ENCODE measurements at places on chromosomes 6 and 20.

DNA sequence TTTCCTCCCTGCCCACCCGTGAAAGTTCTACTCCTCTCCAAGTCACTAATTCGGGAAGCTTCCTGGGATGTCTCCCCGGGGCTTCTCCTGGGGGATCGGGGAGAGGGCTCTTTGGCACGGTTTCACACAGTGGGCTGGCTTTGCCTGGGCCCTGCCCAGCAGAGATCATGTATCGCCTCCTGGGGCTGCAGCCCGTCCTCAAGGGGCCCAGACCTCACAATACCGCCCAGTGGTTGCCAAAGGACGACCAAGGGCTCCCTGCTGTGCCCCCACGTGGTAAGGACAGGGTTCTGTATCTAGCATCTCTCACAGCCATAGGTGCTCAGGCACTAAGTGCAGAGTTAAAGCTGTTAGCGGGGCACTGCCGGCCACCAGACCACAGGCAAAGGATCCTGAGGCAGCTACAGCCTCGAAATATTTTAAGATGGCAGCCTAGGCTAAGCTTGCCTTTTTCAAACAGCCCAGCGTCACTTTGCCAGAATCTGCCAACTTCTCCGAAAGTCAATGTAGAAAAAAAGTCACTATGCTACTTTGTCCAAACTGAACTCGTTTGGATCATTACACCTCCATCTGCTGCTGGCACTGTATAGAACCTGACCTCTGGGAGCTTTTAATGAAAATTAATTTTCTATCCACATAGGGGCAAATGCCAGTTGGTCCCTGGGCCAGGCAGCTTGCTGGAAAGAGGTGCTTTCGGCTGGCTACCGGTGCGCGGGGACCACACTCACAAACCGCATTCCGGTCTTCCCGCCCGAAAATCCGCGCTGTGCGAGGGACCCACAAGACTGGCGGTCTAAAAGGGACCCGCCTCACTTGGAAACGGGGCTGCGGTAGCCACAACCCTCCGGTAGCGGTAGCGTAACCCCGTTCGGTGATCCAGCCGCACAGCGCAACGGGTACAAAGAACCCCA lies 1.3 kb upstream of the NNAT start:
- DNase-seq, result no peak

GRCh38 chr6:139758209-139758611 lies 383.8 kb upstream of the CITED2 start:
- DNase-seq, result no peak

- no peak for DNase-seq
Observed at GRCh38 chr6:44202972-44203750, 13.6 kb upstream of the MYMX start.

DNA sequence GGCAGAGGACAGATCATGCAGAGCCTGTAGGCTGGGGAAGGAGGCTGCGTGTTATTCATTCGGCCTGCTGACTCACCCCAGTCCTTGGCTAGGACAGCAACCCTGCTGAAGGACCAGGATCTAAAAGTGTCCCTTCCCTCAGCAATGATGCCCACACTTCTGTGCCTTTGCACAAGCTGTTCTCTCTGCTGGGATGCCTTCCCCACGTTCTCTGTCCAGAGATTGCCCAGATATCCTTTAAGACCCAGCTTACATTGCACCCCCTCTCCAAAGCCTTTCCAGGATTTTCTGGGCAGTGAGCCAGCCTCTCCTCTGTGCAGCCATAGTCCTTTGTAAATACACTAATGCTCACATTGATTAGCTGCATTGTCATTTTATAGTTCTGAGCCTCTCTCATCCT lies 99.3 kb upstream of the CHD6 start:
- no peak for DNase-seq

DNA sequence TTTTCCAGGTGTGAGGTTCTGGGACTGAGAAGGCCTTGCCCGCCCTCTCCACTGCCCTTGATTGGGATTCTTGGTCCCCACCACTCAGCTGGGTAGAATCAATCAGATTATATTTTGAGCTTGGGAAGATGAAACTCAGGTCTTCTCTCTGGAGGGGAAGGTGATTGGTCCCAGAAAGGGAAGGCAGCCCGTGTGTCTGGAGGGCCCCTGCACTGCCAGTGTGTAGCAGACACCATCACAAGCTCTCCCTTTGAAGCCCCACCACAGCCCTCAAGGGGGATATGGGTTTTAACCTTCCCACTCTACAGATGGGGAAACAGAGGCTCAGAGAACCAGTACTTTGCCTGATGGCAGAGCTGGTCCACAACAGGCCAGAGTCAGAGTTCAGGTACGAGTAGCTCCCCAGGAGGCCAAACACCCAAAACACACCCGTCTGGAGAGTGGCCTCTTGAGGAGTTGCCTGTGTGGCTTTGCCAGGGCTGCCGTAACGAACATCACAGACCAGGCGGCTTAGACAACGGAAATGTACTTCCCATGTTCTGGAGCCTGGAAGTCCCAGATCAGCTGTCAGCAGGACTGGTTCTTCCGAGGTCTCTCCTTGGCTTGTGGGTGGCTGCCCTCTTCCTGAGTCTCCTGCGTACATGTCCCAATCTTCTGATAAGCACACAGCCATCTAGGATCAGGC lies 205.6 kb downstream of the SYNDIG1 start:
- no peak for DNase-seq

DNA sequence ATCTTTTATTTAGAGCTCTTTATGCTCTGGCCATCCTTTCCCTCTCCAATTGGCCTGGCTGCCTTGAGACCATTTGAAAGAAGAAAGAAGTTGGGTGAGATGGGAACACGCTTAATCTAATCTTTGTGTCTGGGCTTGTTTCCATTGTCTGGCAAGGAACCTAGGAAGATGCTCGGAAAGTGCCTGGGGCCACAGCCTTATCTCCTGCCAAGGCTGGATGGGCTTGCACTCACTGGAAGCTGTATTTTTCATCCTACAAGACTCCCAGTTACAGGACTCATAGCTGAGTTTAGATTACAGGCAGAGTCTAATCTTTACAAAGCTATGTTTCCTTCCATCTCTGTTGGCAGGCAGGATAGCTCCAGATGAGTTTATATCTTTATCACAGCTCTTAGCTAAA lies 33.1 kb upstream of the CDYL start:
- no peak for DNase-seq

DNA sequence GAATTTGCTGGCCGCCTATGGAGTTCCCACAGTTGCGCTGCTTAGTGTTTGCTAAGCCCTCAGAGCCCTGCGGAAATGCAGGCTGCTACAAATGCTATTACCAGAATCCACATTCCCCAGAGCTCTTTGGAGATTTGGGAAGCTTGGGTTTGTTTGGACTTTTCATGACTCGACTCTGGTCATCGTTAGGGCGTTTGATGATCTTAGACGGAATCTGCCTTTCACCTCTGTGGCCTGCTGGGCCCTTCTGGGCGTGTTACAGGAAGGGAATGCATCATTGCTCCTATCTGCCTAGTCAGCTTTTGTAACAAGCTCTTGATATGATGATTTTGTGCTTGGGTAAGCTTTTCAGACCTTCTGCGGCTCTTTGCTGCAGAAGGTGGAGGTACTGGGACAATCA lies 50.8 kb downstream of the EYA2 start:
- DNase-seq, result no peak

DNA sequence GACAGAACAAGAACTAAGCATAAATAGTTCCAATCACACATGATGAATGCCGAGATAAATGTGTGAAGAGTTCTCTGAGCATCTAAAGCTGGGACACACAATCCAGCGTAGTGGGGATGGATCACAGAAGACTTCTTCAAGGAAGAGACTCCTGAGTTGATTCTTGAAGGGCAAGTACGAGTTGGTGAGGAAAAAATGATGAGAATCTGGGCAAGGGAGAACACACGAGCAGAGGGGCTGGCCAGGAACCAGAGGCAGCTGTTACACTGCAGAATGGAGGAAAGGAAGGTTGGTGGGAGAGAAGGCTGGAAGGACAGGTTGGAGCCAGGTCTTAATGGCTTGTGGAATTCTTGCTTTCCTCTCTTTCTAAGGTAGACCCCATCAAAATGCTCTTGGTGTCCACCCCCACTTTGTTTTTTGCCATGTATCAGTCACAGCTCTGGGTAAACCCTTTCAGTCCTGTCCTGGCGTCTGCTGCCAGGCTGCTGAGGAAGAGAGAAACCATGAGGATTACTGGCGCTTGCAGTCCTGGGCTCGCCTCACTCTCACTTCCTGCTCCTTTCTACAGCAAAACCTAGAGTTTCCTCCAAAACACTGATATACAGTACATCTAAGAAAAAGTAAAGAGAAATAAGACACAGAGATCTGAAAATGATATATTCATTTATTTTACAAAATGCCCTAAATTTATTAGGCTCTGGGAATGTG lies 127.6 kb upstream of the FAM184A start:
- DNase-seq, result no peak
